Posterior cingulate gyrus (tissue), 11 donors: ENCODE measurements at places on chromosomes 7 and 10.

DNA sequence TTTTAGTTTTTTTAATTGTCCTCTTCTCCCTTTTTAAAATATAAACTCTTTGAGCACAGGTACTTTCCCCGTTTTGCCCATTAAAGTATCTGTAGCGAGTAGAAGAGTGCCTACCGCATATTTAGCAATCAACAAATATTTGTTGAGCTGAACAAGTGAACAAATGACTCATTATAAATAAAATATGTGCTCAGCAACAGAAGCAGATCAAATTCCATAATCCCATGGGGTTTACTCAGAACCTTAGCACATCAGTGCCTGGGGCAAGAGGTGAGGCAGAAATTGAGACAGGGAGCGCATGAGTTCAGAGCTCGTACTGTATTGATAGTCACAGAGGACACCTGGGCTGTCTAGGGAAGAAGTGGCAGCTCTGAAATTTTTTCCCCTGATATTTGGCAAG lies 161.0 kb downstream of the SEM1 start:
- no peak for DNase-seq

DNA sequence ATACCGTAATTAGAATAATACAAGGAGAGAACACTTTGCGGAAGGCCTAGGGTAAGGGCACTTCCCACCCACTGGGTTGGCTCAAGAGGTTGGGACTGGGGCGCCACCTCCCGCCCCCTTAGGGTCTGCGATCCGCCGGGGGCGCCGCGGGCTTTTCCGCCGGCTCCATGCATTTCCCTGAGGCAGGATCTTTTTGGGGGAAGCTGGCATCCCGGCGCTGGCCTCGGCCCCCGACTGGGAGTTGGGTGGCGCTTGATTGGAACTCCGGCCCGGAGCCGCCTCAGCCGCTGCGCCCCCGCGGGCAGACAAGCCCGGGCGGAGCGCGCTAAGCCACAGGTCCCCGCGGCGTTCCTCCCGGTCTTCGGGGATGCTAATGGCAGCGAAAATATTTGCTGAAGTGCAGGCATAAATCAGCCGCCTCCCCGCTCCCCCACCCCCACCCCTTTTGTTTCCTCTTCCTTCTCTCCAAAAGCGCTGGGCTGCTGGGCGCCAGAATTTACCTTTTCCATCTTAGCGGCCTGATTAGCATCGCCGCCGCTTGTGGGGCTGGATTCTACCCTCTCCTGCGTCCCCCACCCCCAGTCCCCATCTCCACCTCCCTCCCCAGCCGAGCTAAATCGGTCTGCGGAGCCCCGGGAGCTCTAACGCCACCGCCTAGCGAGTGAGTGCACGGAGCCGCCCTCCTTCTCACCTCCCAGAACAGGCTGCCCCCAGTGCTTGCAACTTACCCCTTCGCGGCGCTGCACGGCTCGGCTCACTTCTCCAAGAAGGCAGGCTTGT lies 5.1 kb downstream of the UNC5B start:
- no peak for DNase-seq

DNA sequence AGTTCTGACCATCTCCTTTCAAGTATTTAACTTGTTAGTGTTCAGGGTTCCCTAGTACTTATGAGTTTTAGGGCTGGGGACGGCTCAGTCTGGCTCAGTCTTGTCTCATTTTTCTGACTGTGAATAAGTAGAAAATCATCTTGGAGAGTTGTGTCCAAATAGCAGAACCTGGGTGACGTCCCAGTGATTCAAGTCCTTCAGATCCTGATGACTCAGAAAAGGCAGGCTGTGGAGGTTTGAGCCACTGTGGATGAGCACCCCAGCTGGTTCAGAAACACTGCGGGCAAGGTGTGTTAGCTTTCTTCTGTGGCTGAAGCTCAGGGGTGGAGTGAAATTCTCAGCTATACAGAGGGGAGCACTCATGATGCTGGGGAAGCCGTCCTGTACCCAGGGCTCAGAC lies 154.4 kb upstream of the NPY start:
- DNase-seq: no peak

DNA sequence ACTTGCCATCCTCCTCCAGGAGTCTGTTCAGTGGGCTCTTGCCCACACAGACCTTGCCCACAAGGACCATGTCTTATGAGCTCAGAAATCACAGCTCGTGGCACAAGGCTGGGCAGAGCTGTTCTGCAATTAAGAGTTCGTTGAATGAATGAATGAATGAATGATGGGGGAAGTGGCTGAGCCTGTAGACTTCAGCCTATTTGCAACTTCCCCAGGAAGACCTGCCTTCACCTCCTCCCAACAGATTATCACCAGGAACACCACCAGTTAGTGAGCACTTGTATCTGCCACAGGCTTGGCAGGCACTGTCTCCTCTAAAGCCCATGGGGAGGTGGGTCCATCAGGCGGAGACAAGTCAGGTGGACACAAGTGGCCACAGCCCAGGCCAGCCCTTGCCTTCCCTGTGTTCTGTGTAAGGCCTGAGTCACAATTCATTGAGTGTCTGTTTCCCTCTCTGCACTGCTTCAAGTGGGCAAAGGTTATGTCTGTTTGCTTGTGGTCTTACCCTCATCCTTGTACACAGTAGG lies 1.8 kb upstream of the FGF8 start:
- DNase-seq: no peak

DNA sequence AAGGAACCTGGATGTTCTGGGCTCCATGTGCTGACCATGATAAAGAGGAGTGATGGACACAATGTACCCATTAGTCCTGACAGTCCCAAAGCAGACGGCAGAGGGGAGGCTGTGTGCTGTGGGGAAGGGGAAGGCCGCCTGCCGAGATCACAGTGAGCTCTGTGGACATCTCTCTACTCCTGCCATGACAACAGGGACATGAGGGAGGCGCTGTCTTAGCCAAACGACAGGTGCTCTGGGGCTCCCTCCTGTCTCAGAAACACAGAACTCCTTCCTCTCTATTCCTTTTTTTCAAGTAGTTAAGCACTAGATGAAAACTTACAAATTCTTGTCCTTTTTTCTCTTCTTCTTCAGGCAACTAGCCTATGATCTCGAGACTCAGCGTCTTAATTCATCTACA lies 113.1 kb downstream of the RNF32 start:
- no peak for DNase-seq

DNA sequence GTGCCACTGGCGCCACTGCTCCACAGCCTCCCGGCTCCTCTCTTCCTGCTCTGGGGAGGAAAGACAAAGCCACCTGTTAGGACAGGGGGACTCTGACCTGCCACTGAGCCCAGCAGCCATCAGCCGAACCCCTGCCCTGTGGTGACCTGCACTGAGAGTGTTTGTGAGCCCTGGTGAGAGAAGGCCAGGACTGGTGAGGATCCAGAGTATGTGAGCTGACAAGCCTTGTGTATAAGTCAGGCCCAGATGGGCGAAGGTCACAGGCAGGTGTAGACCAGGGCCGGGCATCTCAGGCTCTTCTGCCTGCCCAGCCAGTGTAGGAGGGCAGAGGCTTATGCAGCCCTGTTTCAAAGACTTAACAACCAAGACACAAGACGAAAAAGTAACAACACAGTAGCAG lies 12.0 kb downstream of the UCMA start:
- no peak for DNase-seq

GRCh38 chr10:51683031-51683691 lies 16.2 kb downstream of the CSTF2T start:
- no peak for DNase-seq

DNA sequence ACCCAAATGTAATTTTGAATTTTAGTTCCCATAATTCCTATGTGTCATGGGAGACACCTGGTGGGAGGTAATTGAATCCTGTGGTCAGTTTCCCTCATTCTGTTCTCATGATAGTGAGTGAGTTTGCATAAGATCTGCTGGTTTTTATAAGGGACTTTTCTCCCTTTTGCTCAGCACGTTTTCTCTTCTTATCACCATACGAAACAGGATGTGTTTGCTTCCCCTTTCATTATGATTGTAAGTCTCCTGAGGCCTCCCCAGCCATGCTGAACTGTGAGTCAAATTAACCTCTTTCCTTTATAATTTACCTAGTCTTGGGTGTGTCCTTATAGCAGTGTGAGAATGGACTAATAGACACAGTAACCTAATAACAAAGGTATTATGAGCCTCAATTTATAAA lies 36.1 kb upstream of the ZNF736 start:
- no peak for DNase-seq

GRCh38 chr7:139774376-139774775 lies 3.4 kb downstream of the HIPK2 start:
- DNase-seq: no peak

DNA sequence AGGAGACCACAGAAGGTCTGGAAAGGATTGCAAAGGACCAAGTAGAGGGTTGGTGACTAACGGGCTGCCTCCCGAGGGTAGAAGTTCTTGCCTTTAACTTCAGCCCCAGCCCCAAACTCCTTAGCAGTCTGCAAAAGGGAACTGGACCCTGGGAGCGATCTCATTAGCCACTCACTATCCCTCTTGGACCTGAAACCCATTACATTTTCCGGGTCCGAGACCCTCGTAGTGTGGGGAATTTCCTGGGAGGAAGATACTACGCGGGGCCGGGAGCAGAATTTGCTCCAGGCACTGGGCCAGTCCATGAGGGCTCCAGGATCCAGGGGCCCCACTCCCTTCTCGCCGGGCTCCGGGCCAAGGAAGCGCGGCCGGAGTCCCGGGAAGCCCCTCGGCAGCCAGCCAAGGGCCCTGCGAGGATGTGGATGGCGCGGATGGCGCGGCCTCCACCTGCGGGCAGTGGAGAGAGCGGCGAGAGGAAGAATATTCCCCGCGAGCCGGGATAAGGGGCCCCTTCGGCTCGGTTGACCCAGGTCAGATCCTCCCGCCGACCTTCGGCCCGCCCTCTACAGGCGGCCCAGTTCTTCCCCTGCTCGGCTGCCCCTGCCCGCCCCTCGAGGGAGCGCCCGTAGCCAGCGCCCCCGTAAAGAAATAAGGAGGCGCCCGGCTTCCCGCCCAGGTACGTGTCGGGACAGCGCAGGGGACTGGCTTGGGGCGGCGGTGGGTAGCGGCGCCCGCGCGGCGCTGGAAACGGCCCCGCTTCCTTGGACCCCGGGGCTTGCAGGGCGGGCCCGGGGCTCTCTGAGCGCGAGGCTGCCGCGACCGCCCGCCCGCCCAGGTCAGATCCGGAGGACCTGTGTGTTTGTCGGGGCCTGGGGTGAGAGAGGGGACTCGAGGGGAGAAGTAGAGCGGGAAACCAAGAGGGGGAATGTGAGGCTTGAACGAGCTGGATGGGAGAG lies at the start of gene MYO3A:
TSS of gene MYO3A (plus strand) at position 577 of the 956 bp plus-strand sequence. CDS start 17,882 bp downstream, outside the sequence.
- DNase-seq: no peak

- DNase-seq: no peak
Measured at GRCh38 chr7:78377532-78377931, 579.0 kb downstream of the PHTF2 start.

- DNase-seq: no peak
Measured at GRCh38 chr10:104321226-104321625, 17.0 kb downstream of the ITPRIP start.
